ENCODE measurements at places on chromosomes 12 and 14. TPM values are rescaled to one million over a fixed set of nuclear protein-coding genes. Genes with fewer than 3 reads are reported as not detected.

The OASL gene
- total RNA-seq, result 0.35 TPM

- H3K36me3 ChIP-seq, result no peaks in the 10 kb centered on the region
- no peak for DNase-seq
- H3K27ac ChIP-seq, result no peak overlapping the region
- no peak overlapping the region for H3K4me3 ChIP-seq
Observed at GRCh38 chr12:10031321-10031720, 839 bp downstream of the CLEC9A start.

DNA sequence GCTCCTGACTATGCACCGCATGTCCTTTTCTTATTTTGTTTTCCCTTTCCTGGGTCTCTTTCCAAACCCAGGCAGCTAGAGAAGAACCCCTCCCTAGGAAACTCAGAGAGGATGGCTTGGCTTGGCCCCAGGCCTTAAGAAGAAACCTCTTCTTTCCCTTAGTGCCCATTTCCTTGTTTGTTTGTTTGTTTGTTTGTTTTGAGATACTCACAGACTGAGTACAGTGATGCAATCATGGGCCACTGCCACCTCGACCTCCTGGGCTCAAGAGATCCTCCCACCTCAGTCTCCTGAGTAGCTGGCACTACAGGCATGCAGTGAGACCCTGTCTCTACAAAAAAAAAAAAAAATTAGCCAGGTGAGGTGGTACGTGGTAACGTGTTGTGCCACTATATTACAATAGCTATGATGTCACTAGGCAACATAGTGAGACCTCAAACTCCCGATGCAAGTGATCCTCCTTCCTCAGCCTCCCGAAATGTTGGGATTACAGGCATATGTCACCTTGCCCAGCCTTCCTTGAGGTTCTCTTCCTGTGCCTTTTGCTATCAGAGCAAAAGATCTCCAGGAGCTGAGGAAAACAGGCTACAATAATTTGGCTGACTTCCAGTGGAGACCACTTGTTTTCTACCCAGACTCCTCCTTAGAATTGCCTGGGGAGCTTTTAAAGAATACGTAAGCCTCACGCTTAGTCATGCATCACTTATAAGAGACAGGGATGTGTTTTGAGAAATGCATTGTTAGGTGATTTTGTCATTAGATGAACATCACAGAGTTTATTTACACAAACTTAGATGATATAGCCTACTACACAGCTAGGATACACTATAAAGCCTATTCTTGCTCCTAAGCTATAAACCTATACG, 34.5 kb upstream of the LGALS3 start:
- no peaks in the 10 kb centered on the region for H3K4me1 ChIP-seq
- H3K36me3 ChIP-seq, result no peaks in the 10 kb centered on the region
- no peaks in the 10 kb centered on the region for H3K27me3 ChIP-seq
- no peak for DNase-seq

The CD69 gene
- 2.4 TPM for total RNA-seq

GRCh38 chr14:105015242-105015641, 5.6 kb downstream of the CDCA4 start:
- no peak overlapping the region for H3K4me3 ChIP-seq
- peaks cover 12% of the 10 kb centered on the region for H3K4me1 ChIP-seq
- no peak overlapping the region for H3K27ac ChIP-seq
- DNase-seq, result no peak
- H3K36me3 ChIP-seq, result no peaks in the 10 kb centered on the region

DNA sequence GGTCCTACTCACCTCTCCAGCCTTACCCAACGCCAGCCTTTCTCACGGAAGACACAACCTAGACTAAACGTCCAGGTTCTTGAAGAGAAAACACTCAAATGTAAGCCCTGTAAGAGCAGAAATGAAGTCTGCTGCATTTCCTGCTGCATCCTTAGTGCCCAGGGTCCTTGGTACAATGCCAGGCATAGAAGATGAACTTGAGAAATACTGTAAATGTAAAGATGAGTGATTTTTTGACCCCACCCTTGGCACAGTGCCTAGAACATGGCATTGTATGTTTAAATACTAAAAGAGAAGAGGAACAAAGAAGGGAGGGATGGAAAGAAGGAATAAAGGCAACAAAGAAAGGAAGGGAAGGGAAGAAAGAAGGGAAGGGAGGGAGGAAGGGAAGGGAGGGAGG, 514.6 kb downstream of the MED13L start:
- no peaks in the 10 kb centered on the region for H3K4me1 ChIP-seq
- no peak for DNase-seq
- no peak overlapping the region for H3K27ac ChIP-seq
- H3K4me3 ChIP-seq, result no peak overlapping the region
- H3K36me3 ChIP-seq, result no peaks in the 10 kb centered on the region

All from uterus (tissue), 4 donors.